ENCODE measurements at places on chromosomes 4 and X. TPM values are rescaled to one million over a fixed set of nuclear protein-coding genes. Genes with fewer than 3 reads are reported as not detected.

- DNase-seq = no peak
Observed at GRCh38 chrX:150324035-150324728, 38.9 kb upstream of the MAMLD1 start.

DNA sequence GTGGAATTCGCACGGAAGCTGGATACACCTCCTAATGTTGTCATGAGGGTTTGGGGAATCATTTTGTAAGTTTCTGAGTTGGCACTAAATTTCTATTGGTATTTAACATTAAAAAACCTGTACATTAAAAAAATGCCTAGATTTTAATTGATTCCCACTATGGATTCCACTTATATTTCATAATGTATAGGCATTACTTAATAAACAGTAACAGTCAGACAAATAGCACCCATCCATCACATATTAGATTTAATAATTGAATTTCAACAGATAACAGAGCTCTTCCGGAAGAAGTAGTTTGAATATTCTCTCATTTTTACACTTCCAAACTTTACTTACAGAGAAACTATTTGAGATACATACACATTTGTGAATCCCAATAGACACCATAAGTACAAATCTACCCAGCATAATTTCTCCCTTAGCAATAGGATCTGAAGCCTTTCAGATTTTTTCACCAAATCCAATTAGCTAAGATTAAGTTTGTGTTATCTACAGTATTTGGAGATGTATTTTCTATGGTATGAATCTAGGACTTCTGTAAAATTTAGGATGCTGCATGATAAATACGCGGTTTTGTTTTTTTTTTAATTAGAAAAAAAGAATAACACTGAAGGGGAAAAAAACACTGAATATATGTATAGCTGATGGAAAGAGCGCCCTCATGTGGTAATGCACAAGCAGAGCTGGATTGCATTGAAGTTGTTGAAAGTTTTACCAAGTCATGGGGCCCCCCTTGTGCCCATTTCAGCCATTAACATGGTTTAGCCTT lies 12.2 kb upstream of the ODAM start:
- no peak for DNase-seq

GRCh38 chrX:131235768-131236545 lies 53.1 kb downstream of the IGSF1 start:
- no peak for DNase-seq

- DNase-seq = no peak
Observed at GRCh38 chr4:98963538-98964433, 31.7 kb upstream of the METAP1 start.

- DNase-seq = peak; percentile 25
Observed at GRCh38 chr4:145098675-145099037, 545 bp downstream of the ABCE1 start.

GRCh38 chr4:55554453-55555030 lies 7.8 kb upstream of the CLOCK start:
- DNase-seq = no peak

DNA sequence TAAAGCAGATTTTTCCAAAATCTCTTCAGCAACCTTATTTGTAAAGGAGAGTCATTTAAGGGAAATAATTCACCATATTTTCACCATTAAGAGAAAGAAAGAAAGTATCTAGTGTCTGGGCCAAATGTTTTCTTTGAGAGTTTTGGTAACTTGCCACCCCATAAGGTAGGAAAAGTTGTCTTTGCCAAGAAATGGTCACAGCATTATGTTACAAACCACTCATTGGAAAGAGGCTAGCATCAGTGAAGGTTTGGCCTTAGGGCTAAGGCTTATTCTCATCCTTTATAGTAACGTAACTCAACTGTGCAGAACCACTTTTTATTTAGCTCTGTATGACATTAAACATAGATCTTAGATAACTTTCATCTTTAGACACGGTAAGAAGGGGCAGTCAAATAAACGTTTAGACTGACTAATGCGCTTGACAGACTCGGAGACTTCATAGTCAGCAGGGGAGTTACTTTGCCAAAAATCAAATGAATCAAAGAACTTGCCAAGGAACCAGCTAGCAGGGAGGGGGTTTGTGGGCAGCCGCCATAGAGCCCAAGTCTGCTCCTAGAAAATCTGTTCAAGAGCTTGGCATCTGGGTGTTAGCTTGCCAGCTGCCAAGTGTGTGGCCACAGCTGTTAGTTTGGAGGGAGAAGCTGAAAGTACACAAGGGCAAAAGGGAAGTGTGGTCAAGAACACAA lies 182.8 kb upstream of the GRID2 start:
- DNase-seq = no peak

DNA sequence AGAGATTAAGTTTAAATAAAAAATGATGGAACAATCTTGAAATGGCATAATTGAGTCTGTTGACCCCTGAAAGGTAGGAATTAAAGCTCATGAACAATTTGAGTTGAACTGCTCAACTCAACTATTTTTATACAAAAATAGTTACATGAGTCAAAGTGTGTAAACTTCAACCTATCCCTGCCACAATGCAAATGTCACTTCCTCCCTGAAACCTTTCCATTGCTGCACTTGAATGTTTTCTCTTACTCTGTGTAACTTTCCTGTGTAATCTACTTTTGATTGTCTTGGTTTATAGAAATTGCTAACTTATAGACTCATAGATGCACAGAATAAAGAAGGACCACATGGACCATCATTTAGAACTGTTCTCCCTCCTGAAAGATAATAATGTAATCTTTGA lies 218.5 kb downstream of the GBA3 start:
- DNase-seq = no peak

DNA sequence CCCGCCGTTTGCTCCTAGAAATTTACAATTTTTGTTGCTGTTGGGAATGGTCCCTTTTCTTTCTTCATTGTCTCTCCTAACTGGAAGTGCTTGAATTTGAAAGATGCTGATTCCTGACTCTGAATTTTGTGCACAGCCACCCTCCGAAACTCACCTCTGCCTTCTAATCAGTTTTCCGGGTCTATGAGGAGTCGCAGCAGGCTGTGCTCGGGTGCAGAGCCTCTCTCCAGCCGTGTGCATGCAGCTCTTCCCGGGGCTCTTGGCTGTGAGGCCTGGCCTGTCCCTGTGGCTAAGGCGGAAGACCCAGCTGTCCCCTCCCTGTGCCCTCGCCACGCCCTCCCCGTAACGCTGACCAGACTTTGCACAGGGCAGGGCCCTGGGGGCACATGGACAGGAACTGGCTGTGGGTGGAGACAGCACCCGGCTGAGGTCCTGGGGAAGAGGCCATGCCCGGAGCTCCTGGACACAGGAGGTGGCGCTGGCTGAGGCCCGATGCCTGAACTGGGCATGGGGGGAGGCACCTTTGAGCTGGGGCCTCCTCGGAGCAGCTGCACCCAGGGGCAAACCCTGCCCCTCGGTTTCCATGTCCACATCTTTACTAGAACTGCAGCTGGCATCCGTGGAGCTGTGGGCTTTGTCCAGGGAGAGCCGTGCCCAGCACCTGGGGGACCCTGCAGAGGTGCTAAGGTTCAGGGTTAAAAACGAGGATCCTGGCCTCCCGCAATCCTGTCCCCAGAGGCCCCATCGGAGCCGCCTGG lies 32.6 kb upstream of the SPON2 start:
- DNase-seq = peak; percentile 12

DNA sequence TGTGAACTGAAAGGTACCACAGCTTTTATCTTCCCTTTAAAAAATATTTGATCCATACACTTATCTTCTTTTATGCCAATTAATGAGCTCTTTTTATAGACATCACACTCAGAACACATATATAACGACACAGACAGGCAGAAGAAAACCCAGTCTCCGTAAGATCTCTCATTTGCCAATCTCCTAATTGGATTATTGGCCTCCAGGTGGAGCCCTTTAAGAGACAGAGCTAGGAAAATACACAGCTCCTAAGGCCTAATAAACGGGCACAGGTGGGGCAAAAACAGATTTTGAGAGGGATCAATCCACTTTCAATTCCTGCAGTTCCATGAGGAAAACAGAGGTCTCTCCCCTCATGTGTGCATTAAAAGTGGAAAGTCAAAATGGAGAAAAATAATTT lies 1495.4 kb downstream of the RPA4 start:
- no peak for DNase-seq

- DNase-seq = no peak
Observed at GRCh38 chrX:13121020-13121555, 76.7 kb upstream of the FAM9C start.

GRCh38 chr4:144715230-144715629 lies 69.3 kb downstream of the HHIP start:
- DNase-seq = no peak

DNA sequence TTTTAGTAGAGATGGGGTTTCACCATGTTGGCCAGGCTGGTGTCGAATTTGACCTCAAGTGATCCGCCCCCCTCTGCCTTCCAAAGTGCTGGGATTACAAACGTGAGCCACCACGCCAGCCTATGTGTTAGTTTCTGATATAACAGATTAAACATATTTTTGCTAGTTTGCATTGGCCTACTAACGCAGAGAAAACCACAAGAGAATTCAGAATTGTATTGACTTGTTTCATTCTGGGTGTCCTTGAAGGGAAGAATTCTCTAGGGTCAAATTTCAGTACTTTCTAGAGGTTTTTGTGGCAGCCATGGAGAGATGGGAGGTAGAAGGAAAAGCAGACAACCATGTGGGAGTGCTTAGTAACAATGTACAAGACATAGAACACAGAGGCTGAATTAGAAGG lies 46.1 kb upstream of the BMPR1B start:
- no peak for DNase-seq

DNA sequence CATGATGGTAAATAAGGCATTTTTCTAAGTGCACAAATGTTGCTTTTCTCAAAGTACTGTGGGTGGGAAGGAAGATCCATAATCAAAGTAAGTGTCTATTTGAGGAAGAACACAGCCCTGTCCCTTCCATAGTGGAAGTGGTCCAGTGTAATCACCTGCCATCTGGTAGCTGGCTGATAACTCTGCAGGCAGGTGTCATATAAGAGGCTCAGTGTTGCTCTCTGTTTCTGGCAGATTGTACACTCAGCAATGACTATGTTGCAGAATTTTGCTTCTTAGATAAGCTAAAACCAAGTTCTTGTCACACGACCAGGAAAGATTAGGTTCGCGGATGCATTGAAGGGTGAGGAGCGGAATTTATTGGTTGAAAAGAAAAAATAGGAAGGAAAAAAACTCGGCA lies 20.9 kb downstream of the SAGE1 start:
- DNase-seq = no peak

DNA sequence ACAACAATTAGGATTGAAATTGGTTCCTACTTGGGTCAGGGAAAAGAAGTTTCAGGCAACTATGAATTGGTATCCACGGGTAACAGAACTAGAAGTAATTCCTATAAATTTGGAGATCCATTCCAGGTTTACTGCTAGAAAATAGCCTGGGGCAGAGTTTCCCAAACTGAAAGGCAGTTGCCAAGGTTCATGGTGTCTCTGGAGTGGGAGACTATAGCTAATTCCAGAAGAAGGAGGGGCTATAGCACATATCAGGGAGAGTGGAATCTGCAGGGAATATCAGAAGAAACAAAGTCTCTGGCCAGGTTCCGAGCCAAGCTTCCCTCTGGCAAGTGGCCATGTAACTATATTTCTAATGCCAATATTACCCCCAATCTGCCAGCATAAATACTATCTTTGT lies 166.3 kb downstream of the GALNTL6 start:
- no peak for DNase-seq

DNA sequence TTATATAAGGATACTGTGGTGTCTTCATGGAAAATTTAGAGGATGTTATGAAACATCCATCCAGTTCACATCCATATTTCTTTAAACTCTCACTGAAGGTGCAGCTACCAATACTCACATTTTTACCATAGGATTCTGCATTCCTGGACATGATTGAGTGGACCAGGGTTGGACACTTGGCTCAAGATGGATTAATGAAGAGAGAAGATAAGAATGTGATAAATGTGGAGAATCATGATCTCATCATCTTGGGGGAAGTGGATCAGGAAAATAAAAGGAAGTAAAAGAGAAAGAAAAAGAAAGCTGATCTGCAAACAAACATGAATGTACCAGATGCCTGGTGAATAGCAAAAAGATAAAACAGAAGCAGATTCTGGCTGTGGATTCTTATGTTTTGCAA lies 175.4 kb downstream of the NPFFR2 start:
- no peak for DNase-seq

DNA sequence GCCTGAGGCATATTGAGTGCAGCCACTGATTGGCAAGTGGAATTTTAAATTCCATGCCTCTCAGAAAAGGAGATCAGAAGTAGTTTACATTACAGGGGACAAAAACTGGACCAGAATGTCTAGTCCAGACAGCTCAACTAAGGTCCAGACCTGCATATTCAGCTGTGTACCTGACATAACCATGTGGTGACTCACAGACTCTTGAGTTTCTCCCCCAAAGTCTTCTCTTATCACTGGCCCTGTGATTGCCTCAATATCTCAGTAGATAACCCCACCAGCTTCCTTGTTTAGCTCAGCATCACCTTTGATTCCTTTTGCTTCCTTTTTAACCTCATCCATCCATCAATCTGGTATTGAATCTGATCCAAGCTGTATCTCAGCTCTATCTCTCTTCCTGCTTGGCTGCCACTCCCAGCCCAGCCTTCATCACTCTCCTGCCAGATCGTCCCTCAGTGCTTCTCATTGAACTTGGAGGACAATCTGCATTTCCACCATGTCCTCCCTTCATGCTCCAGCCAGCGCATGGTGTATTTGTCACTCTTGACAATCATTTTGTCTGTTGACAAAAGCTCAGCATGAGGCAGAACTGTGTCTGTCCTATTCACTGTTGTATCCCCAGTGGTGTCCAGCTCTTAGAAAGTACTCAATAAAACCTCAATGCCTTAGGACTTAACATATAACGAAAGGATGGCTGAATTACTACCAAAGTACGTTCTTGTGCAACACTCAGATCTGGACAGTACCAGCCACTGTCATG lies 27.8 kb upstream of the SLC2A9 start:
- DNase-seq = no peak

DNA sequence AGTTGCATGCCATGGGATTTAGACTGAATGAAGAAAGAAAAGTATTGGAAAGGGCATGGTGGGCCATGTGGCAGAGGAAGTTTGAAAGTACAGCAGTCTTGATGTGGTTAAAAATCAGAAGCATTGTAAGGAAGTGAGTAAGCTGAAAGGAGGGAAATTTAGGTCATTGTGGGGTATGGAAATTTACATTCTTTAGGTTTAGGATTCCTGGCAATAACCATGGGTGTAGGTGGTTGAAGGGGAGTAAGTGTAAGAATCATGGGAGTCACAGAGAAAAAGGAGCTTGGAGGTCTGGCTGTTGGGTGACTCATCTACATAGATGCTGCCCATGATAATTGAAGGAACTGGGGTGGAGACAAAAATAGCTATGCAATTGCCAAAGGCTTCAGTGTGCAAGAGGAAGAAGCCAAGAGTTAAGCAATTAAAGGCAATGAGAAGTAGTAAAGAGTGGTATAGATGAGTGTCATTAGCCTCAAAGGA lies 243.8 kb upstream of the LDB2 start:
- DNase-seq = no peak

GRCh38 chr4:57044996-57045395 lies 65.2 kb downstream of the IGFBP7 start:
- no peak for DNase-seq

GRCh38 chr4:86256086-86256485 lies 103.8 kb downstream of the MAPK10 start:
- DNase-seq = no peak

NPFFR2 gene
- total RNA-seq = not detected

MAGEA2 gene
- not detected for total RNA-seq

ARSJ gene
- 21.5 TPM for total RNA-seq

POU4F2 gene
- total RNA-seq = not detected

ADGRG4 gene
- total RNA-seq = 0.38 TPM

FAM156A gene
- 9.0 TPM for total RNA-seq

TCEAL2 gene
- total RNA-seq = 15.1 TPM

PASD1 gene
- total RNA-seq = not detected

MAGEA11 gene
- total RNA-seq = not detected
